Fibroblast of skin of right biceps (primary cell): ENCODE measurements at places on chromosomes 11 and 22.

- DNase-seq = no peak
These were observed 110.7 kb upstream of the CTSC start for GRCh38 chr11:88448131-88448670.

DNA sequence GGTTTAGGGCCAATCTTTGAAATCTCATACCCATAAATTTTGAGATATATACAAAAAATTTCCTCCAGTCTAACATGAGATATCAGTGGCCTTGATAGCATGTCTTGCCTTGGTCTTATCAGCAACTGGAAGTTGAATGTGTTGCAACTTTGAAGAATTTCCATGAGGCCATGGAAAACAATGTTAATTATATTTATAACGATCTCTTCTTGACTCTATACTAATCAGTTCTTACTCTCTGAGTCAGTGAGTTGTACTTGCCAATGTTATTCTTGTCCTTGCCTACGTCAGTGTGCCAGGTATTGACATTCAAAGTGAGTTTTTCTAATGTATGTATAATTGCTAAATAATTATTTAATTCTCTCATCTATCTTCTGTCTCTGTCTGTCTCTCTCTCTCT is 535.1 kb downstream of the KCNA4 start:
- no peak for DNase-seq

DNA sequence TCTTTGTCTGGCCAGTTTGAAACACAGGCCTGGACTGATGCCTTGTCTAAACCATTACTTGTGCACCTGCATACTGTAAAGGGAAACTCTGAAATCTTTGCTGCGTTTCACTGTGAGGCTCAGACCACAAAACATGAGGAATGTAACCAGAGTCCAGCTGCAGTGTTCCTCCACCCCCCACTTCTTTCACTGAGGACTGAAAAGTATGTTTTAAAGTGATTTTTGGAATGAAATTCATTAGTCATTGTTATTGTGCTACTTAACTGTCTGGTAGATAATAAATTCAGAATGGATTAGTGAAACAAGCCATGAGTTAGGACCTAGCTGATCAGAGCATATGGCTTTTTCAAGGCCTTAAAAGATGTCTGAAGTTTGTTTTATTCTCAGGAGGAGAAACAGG is 181.2 kb downstream of the WNT11 start:
- DNase-seq = peak; percentile 92

GRCh38 chr22:46749682-46750529 is 11.9 kb upstream of the CERK start:
- DNase-seq = no peak

DNA sequence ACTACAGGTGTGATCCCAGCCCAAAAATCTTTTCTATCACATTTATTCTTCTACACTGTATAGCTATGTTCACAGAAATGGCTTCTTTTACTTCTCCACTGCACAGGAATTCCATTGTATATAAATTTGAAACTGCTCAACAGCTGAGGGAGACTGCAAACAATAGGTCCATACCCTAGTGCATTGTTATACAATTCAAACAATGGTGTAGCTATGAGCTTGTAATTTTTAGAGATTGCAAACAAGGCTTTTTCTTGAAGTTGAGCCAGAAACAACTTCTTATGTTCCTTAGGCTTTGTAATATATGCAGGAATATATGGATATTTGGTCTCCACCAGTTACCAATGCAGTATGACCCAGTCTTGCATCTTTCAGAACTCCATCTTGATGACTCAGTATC is 19.5 kb upstream of the SIK3 start:
- no peak for DNase-seq

DNA sequence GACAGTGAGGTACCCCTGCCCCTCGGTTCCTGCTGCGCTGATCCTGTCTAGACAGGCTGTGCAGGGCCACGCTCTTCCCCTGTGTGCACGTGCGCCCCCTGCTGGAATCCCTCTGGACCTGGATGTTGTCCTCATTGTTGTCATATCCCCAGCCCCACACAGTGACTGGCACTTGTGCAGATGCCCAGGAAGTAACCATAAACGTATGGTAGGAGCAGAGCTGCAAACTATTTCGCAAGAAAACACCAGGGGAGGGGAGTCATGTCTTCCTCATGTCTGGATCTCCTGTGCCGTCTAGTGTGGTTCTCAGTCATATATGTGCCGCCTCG is 114.7 kb downstream of the CRYBB2 start:
- DNase-seq = peak; percentile 8

GRCh38 chr11:34292111-34292510 is 65.7 kb downstream of the ABTB2 start:
- no peak for DNase-seq

DNA sequence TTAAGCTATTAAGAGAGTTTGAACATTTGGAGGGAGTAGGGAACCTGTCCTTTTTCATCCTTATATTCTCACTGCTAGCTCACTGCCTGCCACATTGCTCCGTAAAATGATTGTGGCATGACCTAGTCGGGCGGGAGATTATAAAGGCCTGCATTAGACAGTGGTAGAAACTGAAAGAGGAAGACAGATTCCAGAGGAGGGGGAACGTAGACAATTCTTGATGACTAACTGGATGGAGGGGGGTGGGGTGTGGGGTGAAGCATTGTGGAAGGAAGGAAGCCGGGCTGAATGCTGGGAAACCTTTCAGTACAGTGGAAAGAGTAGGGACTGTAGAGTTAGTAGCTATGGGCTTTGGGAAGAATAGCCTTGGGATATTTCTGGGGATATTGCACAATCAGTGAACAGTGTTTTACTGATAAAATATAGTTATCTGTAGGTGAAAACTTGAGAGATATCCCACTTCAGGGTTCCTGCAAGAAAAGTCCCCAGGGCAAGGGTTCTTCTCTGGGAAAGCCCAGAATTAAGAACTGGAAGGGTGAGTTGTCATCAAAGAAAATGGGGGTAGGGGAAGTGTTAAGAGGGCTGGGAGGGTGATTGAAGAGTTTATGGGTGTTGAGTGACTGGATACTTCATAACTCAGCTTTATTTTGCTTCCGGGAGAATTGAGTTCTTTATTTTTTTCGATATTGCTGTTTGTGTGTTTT is 2.1 kb downstream of the MED15 start:
- peak; percentile 96 for DNase-seq

DNA sequence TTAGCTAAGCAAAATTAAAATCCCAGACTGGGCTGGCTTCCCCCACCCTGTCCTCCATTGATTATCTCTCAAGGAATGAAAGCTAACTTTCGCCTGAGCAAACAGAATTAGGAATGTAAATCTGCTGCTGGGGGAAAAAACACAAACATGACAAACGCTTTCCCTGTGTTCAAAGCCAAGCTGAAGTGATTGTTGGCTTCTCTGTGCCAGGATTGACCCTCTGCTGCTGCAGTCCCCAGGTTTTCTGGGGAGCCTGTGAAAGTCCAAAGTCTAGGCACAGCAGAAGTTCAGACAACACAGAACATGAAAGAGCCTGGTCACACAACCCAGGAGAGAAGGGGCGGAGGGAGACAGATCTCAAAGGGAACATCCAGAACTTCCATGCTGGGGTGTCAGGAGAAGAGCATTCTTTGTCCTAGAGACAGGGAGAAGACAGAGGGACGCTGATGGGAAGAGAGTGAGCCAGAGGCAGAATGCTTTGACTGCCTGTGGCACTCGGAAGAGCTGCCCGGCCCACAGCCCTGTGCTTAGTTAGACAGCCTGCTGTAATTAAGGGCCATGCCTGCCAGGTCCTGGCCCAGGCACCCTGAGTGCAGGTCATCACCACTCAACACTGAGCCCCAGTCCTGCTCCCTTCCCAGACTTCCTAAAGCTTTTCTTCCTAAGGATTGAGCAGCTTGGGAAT is 6.9 kb downstream of the PATZ1 start:
- DNase-seq = no peak

- peak; percentile 87 for DNase-seq
These were observed 245.3 kb downstream of the FAM76B start for GRCh38 chr11:95544095-95544856.

DNA sequence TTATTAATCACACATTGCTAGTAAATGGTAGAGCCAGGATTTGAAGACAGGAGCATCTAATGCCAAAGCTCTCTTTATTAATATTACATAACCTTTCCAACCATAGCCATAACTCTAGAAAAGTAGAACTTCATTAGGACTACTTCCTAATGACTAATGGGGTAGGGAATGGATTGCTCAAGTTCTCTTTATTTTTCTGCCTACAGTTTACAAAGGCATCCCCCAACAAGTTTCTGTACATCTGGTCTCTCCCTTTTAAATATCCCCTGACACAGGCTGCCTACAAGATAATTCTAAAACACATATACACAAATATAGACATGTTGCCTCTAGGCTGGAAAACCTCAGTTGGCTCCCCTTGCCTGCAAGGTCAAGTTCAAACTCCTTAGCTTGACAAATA is 534.9 kb downstream of the SOX6 start:
- DNase-seq = no peak

DNA sequence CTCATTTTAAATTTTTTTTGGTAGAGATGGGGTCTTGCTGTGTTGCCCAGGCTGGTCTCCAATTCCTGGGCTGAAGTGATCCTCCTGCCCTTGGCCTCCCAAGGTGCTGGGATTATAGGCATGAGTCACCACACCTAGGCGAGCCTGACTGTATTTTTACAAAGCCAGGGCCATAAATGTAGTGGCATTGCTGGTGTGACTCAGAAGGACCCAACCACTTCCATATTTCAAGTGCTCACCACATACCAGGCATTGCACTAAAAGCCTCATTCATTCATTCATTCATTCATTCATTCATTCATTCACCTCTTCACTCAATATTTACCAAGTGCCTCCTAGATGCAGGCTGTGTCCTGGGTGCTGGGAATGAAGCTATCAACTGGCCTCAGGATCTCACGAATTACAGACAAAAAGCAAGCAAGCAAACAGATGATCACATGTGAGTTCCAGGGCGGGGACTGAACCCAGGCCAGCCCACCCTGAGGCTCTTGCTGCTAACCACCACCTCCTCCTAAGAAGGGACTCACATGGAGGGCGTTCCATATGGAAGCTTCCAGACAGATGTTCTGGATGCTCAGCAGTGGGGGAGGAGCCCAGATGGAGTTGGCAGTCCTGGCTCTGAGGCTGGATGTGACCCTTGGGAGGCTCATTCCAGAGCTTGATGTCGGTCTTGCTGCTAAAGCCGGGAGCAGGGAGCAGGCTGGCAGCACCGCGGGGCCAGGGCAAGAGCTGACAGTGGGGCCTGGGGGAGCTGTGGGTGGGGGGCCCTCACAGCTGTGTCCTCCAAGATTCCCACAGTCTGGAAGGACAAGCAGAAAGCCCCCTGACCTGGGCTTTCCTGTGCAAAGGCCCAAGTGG is 158.8 kb downstream of the CTTN start:
- DNase-seq = peak; percentile 52

GRCh38 chr22:22122348-22123117 is 122.1 kb upstream of the VPREB1 start:
- no peak for DNase-seq

DNA sequence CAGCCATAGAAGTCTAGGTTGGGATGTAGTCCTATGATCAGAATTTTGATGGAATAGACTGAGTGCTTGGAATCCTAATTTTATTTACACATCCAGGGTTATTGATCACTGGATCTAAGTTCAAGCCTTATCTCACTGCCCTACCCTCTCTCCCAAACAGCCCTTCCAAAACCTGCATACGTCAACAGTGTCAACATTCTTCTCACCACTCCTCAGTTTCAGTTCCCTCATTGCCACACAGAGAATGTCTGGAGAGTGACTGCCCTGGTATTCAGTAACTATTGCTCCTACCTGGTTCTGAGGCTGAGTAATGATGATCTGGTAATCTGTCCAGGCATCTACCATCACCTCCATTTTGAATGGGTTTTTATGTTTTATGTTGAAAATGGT is 60.0 kb downstream of the GLYATL1 start:
- no peak for DNase-seq

GRCh38 chr22:22848364-22848866 is 39.2 kb upstream of the IGLL5 start:
- DNase-seq = peak; percentile 39

- no peak for DNase-seq
These were observed 33.7 kb downstream of the LRRC74B start for GRCh38 chr22:21079493-21079892.

GRCh38 chr11:59573216-59573615 is 42.4 kb downstream of the OSBP start:
- DNase-seq = peak; percentile 64

DNA sequence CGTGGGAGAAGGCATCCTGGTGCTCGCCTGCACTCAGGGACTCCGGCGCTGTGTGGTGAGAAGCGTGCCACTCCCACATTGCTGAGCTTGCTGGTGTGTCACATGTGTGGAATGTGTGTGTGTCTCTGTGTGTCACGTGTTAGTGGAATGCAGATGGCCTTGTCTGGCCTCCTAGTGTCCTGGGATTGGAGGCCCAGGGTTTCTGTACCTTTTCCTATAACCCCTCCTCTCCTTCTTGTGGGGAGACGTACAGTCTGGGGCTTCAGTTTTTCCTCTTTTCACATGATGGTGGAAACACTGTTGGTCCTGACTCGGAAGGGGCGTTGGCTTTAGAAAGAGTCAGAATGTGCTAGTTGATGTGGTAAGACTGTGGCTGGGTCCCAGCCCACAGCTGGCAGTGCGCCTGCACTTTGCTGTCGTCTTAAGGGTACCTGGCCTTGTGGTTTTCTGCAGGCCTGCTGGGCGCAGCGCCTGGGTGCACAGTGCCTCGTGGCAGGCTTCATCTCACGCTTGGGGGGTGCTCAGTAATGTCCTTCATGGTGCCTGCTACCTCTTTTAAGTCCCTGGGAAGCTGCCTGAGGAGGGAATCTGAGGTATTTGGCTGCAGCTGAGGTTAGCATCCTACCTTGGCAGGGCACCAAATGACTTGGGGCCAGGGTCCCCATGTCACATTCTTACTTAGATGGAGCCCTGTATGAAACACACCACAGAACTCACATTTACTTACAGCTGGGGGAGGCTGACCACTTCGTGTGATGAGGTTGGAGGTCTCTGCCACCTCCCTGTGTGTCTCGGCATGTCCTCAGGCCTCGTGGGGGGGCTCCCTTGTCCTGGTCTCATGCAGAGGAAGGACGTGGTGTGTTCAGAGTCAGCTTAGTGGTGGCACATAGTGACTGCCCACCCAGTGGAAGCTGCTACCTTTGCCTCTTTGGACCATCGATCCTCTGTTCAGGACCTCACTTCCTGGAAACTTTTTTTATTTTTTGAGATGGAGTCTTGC is 61.9 kb downstream of the MED15 start:
- DNase-seq = peak; percentile 98

DNA sequence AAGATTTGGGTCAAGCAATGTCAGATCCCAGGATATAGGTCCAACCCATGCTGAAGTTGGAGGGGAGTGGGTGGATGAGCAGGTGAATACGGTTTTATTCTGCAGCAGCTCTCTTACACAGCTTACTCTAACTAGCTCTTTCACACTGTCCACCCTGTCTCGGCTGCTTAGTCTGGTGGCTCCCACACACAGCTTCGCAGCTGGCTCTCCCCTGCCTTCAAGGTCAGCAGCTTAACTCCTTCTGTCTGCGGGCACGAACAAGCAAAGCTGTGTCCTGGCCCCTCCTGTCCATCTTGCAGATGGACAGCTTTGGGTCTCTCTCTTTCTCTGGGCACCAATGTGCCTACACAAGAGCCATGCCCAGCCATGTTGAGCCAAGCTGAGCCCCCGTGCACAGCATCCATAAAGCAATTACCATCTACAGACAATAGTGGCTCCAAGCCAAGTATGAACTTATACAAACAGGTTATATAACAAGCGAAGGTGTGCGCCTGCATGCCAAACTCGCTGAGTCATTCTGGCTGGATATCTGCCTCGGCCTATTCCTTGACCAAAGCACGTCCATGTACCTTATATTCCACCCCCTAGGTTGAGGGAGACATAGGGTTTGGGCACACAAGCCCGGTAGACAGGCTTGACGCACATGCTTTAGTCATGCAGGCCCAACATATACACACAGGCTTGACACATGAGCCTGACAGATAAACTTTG is 1307.8 kb upstream of the RAG2 start:
- DNase-seq = no peak
